ENCODE measurements at places on chromosomes 13 and 19.

GRCh38 chr19:52231154-52231910 is 38.1 kb upstream of the ZNF766 start:
- DNase-seq, result no peak

- DNase-seq, result no peak
Measured at GRCh38 chr19:373391-374182, 29.0 kb upstream of the MIER2 start.

DNA sequence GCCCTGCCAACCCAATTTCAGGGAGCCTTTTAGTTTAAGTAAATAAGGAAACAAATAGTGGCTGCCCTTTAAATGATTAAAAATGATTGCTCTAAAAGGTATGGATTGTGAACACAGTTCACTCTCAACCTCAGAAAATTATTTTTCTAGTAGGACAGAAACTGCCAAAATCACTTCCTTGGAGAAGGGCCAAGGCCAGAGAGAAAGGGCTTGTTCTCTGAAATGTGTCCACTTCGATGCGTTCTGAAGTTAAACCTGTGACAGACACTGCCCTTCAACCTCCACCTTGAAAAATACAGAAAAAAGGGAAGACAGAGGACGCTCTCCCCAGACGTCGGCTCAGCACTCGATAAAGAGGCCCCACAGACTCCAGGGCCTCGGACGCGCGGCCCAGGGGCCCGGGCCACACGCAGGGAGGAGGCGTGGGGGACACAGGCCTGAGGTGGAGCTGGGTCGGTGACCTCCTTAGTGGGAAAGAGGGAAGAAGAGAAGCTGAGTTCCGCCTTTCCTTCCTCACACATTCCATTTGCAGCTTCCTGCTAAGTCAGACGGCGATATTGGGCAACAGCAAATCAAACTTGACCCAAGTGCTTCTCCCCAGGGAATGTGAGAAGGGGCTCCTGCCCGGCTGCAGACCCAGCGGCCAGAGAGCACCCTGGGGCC is 63.6 kb downstream of the RASA3 start:
- no peak for DNase-seq

GRCh38 chr19:41218615-41219507 is at the start of gene AXL:
Gene AXL (plus strand): TSS chr19:41219223. CDS start chr19:41219393, 170 bp downstream.
- DNase-seq, result peak; percentile 48

- DNase-seq, result no peak
Measured at GRCh38 chr13:36294096-36294495, 3.5 kb downstream of the CCDC169 start.

- no peak for DNase-seq
Measured at GRCh38 chr19:42216653-42217519, 591 bp downstream of the DEDD2 start.

DNA sequence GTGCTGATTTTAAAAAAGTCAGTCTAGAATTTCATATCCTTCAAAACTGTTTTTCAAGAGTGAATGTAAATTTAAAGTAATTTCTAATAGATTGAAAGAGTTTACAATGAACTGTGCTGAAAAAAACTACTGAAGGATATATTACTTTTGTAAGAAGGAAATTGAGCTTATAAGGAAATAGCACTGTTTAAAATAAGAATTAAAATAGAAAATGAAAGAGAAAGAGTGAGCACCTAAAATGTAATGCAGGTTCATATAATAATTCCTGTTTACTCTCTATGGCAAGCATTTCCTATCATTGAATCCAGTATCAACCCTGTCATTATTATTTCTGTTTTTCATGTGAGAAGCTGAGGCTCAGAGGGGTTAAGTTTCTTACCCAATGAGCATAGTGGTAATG is 57.3 kb downstream of the AKAP11 start:
- DNase-seq, result no peak

DNA sequence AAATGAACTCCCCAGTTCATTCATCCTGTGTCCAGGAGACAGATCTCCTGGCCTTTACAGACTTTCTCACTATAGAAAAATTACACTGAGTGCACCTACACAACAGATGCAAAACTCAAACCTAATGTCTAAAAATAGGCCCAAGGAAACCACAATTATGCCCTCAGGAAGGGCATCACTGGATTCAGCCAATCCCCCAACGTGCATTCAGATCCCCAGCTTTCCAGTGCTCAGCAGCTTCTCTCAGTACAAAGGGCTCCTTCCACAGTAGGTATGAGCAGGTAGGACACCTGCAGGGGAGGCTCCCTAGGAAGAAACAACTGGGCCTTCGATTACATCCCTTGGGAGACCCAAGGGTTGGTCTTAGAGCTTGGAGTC is 2.1 kb downstream of the ZNF709 start:
- no peak for DNase-seq

GRCh38 chr13:113952151-113952982 is 21.5 kb downstream of the C13orf46 start:
- DNase-seq, result no peak

DNA sequence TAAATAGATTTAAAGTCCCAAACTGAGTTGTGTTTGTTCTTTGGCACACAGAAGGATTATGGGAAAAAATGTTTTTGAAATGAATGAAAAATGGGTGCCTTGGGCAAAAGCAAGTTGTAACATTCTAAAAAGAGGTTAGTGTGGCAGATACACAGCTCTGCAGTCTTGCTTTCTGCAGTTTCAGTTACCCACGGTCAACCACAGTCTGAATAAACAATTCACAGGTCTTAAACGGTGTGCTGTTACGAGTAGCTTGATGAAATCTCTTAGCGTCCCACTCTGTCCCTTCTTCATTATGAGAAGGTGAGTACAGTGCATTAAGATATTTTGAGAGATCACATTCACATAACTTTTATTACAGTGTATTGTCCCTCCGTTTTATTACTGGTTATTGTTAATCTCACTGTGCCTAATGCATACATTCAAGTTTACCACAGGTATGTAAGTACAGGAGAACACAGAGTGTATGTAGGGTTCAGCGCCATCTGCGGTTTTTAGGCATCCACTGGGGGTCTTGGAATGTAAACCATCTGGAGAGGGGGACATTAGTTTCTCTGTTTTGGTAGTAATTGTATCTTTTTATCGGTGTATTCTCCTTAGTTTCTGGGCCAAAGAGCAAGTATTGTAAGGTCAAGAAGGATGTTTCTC is 8.1 kb downstream of the FARP1 start:
- no peak for DNase-seq

GRCh38 chr13:34164582-34164981 is 346.6 kb downstream of the RFC3 start:
- DNase-seq, result no peak

DNA sequence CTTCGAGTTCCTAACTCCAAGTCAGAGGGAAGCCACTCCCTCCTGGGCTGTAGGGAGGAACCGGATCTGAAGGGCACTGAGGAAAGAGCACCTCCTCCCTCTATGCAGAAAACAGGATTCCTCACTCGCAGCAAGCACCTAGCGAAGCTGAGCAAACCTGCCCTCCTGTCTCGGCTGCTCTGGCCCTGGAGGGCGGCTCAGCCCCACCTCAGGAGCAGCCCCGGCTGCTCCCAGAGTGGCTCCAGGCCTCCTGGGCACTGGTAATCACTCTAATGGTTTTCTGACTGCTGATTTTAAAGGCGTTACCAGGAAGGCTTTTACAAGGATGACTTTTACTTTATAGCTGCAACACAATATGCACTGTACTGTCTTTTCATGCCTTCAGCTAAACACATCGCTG is 312.5 kb downstream of the TEX29 start:
- DNase-seq, result no peak

DNA sequence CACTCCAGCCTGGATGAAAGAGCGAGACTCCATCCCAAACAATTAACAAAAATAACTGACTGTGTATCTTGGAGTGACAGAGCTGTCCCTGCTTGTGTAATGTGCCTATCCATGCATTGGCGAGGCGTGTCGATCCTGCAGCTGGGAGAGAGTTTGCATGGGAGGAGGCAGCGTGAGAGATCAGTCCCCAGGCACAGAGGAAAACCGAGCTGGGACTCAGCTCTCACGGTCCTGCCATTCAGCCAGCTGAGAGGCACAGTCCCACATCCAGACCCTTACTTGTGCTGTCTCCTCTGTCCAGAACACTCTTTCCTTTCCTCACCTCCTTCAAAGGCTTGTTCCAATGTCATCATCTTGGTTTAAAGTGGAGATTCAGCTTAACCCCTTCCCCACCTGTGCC is 11.9 kb upstream of the SULT2B1 start:
- no peak for DNase-seq

DNA sequence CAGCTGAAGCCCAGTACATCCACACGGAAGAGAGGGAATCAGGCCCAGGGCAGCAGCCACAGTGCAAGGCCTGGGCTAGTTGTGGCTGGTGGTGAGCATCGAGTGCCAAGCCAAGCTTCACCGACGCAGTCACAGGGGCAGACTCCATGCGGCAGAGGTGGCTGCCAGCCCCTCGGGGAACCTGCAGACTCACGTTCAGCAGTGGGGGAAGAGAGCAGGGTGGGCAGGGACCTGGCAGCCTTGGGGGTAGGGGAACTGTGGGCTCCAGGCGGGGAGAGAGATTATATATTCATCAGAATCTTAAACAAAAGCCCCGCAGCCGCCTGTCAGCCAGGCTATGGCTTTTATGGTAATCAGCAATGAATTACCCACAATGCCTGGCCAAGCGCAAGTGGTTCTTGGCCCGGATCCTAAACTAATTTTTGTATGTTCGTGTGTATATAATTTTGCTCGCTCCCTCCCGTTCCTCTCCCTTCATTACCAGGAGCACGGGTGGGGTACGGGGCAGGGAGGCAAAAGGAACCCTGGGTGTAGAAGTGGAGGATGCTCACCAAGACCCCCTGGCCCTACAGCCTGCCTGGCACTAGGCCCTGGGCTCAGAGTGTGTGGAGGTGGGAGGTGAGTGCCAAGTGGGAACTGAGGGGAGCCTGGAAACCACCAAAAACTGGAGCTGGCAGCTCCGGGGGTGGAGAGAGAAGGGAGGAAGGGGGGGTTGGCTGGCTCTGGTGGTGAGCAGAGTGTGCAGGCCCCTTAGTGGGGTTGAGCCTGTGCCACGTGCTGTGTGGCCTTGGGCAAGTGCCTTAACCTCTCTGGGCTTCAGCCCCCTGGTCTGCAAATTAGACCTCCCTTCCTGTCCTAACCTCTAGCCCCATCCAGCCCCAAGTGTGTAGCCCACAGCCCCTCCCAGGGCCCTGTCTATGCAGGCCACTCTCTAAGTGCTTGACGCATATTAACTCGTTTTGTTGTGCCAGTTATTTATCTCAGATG is 31.9 kb downstream of the PTPRS start:
- DNase-seq, result no peak

GRCh38 chr13:39616087-39616694 is 13.2 kb upstream of the LHFPL6 start:
- DNase-seq, result no peak

DNA sequence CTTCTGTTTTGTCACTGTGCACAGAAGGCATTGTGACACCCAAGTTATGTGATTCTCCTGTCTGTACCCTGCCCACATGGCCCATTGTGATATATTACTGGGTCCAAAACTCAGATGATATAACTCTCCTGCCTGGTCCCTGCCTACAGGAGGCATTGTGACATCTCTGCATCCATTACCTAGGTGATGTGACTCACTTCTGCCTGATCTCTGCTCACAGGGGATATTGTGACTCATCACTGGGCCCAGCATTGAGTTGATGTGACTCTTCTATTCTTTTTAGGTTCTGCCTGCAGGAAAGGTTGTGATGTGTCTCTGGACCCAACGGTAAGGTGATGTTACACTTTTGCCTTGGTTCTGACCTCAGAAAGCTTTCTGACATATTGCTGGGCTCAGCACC is 67.9 kb upstream of the ZNF724 start:
- no peak for DNase-seq

DNA sequence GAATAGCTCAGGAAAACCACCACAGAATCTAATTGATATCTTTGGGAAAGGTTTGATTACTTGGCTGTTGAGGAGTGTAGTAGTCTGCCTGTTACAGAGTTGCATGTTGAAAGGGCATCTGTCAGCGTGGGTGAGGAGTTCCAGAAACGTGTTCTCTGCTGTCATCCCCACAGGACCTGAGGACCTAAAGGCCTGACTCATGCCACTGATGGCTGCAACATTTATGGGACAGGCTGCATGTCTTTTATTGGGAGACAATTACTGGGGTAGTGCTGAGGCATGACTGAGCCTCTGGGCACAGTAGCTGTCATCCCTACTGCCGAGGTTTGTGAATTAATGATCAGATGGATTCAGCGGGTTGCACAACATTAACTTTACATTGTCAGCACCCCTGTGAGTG is 525.9 kb downstream of the GPC6 start:
- no peak for DNase-seq

DNA sequence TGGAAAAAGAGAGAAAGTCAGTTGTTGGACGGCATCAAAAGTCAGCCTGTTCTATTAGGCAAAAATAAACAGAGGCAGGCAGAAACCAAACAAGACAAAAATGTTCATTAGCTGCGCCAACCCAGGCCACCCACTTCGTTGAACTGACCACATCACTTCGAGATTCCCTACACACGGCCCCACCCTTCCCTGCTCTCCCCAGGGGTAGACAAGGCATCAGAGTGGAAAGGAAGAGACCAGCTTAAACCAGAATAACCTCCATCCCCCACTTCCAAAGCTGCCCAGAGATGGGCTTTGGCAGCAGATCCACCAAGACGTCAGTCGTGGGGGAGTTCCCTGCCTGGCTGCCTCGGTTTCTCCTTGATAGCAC is 204.6 kb upstream of the TSHZ3 start:
- DNase-seq, result no peak

DNA sequence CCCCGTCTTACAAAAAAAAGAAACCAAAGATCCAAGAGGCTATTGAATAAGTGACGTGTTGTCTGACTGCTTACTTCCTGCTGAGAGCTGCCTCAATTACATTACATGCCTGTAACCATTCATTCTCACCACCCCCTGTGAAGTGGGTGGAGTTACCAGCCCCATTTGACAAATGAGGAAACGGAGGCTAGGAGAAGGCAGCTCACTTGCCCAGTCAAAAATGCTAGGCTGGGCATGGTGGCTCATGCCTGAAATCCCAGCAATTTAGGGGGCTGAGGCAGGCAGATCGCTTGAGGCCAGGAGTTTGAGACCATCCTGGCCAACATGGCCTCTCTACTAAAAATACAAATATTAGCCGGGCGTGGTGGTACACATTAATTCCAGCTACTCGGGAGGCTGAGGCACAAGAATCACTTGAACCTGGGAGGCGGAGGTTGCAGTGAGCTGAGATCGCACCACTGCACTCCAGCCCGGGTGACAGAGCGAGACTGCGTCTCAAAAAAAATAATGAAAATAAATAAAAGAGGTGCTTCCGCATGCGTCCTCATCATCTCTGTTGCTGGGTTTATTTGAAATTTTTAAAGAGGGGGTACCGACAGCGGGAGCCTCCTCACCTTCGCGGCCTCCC is 499 bp downstream of the LSM7 start:
- DNase-seq, result no peak

DNA sequence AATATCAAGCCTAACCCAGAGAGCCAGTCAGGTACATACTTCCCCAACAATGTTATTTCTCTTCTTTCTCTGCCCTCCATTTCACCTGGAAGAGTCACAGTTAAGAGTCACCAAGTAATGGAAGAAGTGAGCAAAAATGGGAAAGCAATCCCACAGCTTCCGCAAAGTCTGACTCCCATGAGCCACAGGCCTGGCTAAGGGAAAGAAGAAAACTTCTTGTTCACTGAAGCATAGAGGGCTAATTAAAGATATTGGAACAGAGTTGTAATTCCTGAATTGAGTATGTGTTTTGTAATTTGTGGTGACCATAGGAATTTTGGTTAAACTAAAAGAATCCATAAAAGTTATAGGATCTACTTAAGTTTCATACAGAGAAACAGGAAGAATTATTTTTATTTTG is 830.9 kb upstream of the PCDH20 start:
- no peak for DNase-seq

GRCh38 chr13:72689181-72689696 is 38.2 kb downstream of the MZT1 start:
- no peak for DNase-seq

GRCh38 chr13:74005320-74006157 is 128.7 kb downstream of the KLF12 start:
- DNase-seq, result no peak

GRCh38 chr13:48879432-48879831 is 96.3 kb upstream of the FNDC3A start:
- DNase-seq, result no peak
